ENCODE measurements at places on chromosomes 12 and 14.

DNA sequence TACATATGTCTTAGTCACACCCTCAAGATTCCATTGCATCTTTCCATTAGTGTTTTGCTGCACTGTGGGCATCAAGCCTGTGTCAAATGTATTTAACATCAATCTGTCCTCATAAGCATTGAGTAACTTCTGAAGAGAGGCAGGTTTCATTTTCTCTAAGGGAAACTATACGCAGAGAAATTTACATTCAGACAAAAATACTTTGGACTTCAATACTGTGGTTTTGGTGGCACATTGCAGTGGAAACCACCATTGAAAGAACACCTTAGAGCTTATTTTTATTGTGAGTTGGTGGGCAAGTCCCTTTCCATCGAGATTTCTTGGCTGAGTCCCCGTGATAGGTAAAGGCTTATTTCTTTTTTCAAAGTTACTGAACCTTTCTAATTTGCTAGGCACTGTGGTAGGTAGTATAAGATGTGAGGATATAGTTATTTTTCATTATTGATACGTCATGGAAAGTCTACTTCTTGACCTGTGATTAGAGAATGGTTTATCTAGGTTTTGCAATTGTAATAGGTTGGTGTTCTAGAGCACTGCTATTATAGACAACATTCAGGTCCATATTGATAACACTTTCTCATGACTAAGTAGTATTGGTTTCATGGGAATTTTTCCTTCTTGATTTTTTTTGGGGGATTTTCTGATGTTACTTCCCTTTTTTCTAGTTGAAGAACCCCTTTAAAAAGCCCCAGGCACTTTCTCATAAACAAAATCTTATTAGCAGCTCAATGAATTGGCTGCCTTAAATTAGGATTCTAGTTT lies 81.9 kb downstream of the CFAP54 start:
- DNase-seq, result no peak

GRCh38 chr14:77657280-77657679 lies 40.8 kb upstream of the SPTLC2 start:
- no peak for DNase-seq

DNA sequence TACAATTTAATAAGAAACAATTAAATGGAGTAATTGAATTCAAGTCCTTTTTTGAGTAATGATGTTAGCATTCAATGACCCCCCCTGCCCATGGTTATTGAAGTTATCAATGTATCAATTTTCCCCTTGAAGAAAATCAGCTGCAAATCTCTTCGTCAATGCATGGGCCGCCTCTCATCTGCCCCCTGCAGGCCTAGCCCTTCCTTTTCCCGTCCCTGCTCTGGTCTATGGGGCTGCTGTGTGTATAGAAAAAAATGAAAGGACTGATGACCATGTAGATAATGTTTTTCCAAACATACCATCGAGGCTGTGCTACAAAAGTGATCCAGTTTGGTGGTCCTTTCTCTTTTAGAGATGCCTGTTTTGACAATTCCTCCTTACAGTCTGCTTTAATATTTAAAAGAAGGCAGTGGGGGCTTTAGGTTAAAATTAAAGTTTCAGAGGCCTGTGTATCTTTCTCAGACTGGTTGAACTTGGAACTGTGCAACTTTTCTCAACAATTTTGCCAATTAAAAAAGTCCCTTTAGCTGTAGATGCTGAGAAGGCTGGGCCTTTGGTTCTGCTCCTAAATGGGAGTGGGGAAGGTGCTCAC lies 98.4 kb downstream of the APAF1 start:
- DNase-seq, result no peak

DNA sequence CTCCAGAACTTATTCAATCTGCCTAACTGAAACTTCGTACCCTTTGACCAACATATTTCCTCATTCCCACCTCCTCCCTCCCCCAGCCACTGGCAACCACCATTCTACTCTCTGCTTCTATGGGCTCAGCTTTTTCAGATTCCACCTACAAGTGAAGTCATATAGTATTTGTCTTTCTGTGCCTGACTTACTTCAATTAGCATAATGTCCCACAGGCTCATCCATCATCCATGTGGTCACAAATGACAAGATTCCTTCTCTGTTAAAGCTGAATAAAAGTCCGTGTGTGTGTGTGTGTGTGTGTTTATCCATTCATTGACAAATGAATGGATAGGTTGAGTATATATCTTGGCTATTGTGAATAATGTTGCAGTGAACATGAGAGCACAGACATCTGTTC lies 1.3 kb upstream of the C14orf39 start:
- DNase-seq, result no peak

DNA sequence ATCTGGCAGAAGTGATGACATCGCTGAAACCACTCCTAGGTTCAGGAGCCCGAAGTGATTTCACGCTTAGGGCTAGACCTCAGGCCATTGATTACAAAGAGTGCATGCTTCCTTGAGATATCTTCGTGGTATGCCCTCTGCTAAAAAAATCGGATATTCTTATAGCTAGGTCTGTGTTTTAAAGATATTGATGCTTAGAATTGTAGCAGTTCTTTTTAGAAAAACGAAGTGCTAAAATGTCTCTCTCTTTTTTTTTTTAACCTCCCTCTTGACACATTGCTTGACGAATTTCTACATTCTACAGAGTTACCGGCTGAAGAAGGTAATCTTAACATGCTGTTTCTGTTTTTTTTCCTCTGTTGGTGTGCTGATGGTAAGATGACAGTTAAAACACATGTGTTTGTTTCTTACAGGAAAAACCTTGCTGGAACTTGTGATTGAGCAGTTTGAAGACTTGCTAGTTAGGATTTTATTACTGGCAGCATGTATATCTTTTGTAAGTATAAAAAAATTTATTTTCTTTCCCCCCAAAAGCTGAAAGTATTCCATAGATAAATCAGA lies 1.3 kb downstream of the ATP2A2 start:
- no peak for DNase-seq

DNA sequence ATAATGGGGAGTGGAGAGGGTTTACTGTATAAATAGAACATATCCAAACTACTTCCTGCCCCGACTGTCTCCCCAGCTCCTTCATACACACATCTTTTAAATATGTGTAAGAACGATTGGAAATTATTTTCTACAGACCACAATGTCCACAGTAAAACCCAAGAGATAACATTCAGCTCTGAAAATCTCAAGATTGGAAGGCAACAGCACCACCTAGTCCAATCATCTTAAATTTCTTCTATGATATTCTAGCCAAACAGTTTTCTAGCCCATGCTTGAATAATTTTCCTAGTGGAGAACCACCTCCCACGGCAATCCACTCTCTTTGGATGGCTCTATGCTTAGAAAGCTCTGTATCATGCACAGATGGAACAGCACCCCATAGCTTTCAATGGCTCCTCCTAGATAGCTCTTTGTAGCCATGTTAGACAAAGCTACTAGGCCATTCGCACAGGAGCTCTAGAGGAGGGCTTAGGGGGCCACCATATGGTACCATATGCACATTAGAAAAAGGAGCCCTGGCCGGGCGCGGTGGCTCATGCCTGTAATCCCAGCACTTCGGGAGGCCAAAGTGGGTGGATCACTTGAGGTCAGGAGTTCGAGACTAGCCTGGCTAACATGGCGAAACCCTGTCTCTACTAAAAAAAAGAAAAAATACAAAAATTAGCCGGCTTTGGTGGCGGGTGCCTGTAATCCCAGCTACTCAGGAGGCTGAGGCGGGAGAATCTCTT lies 18.1 kb downstream of the VDR start:
- no peak for DNase-seq

DNA sequence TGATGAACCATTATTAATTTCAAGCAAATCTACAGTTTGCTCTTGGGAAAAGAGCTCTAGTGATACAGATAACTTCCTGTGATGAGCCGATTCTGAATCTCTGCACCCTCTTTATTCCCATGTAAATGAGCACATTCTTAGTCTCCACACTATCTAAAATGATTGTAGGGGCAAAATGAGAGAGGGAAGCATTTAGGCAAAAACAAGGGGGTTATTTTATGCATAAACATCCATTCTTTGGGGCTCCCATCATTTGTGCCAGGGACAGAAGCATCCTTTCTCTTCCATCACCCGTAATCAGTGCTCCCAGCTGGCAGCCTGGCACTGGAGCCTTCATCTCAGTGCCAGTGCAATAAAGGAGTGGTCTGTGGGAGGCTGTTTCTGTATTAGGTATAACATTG lies 1.7 kb upstream of the GPD1 start:
- DNase-seq, result no peak

DNA sequence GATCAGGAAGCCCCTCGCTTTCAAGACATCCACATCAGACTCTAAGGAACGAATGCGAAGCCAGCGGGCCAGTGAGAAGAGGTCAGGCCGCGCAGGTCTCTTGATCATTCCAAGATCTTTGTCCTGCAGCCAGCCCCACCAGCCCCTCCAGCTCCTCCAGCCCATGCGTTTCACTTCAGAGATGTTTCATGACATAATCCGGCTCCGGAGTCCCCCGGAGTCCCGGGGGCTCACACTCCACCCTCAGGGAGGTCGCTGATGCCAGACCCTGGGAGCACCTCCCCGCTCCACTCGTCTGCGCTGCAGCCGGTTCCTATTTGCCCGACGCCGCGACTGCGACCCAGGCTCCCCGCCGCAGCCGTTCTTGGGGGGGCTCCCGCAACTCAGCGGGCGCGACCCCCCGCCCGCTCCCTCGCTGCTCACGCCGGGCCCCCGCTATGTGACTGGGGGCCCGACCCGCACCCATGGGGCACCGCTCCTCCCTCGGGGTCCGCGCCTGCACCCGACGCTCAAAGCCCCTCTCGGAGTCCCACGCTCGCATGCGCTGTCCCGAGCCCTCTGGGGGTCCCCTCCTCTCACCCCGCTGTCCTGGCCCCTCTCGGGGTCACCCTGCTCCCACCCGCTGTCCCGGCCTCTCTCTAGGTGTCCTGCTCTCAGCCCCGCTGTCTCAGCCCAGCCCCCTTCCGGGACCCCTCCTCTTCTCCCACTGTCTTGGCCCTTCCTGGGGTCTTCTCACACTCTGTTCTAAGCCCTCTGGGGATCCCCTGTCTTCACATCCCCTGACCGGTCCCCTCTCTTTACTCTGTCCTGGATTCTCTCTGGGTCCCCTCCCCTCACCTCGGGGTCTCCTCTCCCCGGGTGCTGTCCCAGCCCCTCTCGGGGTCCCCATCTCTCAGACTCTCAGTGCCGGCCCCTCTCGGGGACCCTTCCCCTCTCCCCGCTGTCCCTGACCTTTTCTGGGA lies 1.1 kb downstream of the TAOK3 start:
- no peak for DNase-seq

- DNase-seq, result no peak
These were observed 28.3 kb downstream of the MMAB start for GRCh38 chr12:109544955-109545531.

DNA sequence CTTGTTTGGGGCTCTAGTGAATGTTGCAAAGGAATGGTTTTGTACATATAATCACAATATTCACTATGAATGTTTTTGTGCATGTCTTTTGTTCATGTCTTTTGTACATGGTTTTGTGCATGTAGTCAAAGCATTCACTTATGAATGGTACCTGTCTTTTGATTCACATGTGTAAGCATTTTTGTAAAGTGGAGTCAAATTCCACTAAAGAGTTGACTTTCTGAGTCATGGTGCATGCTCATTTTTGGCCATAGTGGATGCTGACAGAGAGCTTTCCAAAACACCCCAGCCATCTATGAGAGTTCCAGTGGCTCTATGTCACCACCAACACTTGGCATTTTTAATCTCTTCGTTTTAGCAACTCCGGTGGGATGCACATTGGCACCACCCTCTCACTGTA lies 1185.9 kb upstream of the TMEM132C start:
- no peak for DNase-seq

DNA sequence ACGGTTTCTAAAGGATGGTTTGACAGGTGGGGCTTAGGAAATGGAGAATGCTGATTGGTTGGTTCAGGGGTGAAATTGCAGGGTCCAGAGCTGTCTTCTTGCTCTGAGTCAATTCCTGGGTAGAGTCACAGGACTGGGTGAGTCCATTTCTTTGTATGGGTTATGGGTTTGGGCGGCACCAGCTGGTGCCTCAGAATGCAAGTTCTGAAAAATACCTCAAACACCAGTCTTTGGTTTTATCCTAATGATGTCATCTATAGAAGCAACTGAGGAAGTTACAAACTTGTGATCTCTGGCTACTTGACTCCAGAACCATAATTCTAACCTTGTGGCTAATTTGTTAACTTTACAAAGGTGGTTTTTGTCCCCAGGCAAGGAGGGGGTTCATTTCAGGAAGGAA lies 47.6 kb upstream of the EIF5 start:
- DNase-seq, result no peak

DNA sequence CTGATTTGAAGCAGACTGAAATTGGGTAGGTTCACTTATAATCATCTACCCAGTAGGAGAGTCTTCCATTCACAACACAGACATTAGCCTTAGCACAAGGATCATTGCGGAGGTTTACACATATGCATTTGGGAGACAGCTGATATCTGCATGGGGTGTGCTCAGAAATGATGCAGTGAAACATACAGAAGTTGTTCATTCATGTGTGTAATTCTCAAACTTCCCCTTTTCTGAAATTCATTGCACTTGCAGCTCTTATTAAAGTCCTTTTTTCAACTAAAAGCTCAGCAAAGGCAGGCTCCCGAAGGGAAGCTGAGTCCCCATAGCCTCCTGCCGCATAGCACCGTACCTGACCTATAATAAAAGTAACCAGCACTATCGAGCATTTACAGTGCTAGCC lies 218.3 kb upstream of the CRY1 start:
- no peak for DNase-seq

DNA sequence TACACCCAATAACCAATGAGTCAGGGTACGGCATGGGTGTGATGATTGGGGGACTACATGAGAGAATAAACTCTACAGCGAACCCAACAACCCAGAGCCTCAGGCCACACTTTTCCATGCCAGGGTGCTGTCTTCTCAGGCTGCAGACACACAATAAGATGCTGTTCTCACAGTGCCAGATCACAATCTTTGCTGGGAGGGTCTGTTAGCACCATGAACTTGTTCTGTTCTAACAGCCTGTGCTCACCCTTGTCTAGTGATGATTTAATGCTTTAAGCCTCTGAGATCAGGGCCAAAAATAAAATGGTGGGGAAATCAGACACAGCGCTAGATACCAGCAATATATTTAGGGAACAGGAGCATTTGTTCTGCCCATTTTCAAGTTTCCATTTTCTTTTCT lies 621.9 kb upstream of the TBX3 start:
- DNase-seq, result no peak

DNA sequence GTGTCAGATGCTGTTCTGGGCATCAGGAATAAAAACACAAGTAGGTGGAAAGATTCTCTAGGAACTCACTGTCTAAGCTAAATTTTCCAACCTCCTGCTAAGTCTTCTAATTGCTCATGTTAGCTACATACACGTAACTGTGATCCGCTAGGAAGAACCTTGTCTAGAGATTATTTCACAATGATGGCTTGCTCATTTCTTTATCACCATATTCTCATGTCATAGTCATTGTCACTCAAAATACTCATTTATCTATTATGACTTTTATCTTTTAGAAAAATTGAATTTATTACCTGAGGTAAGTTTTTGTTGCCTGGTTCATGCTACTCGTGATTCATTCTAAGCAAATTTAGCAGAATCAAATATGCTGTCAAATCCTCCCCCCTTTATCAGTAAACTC lies 1402.4 kb upstream of the FLRT2 start:
- no peak for DNase-seq
